ENCODE measurements at places on chromosomes 3 and 15.

DNA sequence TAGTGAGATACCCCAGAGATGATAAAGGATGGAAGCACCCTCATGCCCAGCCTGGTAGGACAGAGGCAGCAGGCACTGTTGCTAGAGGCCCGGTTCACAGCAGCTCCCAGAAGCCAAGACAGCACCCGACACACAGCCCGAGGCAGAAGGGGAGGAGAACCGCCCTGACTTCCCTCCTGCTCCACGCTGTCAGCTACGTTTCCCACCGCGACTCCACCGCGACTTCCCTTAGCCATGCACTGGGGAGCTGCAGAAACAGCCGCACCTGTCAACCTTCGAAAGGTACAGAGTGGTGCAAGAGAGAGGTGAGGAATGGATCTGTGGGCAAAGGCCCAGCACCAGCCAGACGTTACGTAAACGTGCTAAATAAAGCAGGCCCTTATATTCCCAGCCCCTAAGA is 529.2 kb downstream of the GABRG3 start:
- DNase-seq = no peak

GRCh38 chr3:134449951-134450350 is 35.8 kb downstream of the ANAPC13 start:
- DNase-seq = peak; percentile 16

GRCh38 chr15:62125773-62126172 is 39.3 kb downstream of the C2CD4B start:
- DNase-seq = no peak

- no peak for DNase-seq
Measured at GRCh38 chr3:197373096-197373495, 74.7 kb upstream of the DLG1 start.

DNA sequence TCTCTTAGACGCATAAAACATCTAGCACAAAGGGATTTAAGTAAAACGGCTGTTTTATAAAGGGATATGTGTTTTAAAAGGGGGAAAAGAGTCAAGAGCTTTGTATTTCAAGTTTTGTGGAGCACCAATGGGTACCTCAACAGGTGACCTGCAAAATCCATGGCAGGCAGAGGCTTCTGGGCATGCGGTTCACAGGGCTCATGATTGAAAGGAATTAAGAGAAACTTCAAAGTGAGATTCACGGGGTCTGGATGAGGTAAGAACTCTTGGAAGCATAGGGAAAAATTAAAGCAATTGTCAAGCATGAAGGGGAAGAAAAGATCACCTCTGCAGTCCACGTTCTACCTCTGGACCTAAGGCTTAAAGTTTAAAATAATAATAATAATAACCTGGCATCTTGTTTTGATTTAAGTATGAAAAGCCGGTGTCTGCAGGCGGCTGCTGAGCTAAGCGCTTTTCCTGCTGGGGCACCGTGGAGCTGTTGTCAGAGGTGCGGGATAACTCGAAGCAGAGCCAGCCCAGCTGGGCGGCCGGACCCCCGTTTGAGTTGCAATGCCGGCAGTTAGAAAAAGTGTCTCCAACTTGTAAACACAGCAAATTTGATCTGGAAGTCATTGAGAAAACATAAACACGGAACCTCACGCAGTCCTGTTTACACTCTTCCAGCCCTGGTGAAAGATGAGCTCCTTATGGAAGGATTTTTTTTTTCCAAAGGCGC is 40.5 kb downstream of the HES1 start:
- no peak for DNase-seq

DNA sequence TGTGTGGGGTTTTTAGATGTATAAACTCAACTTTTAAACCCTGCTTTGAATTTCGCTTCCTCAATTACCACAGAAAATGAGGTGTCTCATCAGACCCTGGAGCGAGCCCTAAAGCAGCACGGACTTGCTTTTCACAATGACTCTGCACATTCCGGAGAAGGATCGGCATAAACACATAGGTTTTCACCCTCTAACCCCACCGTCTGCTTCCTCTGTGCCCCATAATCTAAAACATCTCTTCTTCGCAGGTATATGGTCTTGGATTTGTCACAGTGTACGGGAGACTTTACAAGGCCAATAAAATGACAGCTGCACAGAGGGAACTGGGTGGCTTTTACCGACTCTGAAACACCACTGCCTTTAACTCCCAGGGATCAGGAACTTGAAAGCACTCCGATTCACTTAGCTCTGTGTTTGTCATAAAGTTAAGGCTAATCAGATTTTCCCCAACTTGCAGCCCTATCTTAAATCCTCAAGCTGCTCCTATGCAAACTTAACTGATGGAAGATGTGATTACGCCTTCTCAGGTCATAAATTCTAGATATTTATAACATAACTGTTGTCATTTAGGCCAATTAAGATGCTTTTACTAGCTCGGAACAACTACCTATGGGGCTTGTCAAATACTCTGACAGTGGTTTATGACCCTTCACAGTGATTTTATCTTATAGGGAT is 133.4 kb upstream of the WNT5A start:
- no peak for DNase-seq

DNA sequence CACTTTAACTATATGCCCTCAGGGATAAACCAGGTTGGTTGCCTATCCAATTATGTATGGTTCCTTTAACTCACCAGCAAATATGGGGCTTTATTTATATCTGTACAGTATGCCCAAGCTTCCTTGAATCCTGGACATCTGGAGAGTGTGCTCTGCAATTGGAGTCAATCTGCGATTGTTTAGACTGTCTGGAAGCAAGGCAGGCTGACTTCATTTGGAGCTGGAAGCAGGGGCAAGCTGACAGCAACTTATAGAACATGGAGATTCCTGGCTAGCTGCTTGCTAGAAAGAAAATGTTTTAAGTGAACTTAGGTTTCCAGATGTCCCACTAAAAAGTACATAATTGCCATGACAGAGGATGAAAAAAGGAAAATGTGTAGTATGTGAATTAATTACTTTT is 63.7 kb upstream of the TPRG1 start:
- DNase-seq = no peak

DNA sequence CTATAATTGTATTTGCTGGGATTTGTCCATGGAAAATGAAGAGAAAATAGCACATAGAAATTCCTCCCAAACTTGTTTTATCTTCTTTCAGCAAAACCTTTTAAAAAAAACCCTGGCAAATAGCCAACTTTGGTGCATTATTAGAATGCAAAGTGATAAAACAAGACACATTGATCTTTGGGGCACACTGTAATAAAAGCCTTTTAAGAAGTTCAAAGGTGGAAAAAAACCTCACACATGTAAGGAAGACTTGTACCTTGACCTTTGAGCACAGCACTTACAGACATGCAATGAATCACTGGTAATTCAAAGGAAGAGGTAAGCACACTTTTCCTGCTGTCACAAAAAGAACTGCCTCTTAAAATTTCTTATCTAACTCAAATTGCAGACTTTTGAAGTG is 8.0 kb upstream of the MORC1 start:
- no peak for DNase-seq

GRCh38 chr3:8345398-8345797 is 156.2 kb upstream of the LMCD1 start:
- DNase-seq = no peak

- no peak for DNase-seq
Measured at GRCh38 chr3:157405457-157405856, 31.2 kb upstream of the PTX3 start.

DNA sequence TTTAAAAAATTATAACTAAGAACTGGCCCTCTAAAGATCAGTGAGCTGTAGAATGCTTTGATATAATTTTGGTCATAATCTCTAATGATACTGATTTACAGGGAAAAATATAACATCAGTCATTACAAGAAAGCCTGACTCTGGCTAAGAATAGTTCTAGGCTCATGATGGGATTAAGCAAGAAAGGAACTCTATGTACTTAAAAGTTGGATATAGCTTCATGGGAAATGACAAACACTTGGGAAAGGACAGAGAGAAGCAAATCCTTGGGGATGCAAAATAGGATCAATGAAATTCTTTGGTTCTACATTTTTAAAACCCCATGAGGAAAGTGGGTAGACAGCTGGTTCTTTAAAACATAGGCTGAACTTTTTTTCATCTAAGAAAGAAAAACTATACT is 472.7 kb upstream of the NR2F2 start:
- DNase-seq = no peak

DNA sequence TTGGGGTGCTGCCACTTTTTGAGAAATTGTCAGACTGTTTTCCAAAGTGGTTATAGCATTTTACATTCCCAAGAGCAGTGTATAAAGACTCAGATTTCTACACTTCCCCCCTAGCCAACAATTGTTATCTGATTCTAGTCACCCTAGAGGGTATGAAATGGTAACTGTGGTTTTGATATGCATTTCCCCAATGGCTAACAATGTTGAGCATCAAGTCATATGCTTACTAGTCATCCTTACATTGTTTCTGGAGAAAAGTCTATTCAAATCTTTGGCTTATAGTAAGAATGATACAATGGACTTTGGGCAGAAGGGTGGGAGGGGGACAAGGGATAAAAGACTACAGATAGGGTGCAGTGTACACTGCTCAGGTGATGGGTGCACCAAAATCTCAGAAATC is 73.3 kb downstream of the CSNK1G1 start:
- DNase-seq = no peak

DNA sequence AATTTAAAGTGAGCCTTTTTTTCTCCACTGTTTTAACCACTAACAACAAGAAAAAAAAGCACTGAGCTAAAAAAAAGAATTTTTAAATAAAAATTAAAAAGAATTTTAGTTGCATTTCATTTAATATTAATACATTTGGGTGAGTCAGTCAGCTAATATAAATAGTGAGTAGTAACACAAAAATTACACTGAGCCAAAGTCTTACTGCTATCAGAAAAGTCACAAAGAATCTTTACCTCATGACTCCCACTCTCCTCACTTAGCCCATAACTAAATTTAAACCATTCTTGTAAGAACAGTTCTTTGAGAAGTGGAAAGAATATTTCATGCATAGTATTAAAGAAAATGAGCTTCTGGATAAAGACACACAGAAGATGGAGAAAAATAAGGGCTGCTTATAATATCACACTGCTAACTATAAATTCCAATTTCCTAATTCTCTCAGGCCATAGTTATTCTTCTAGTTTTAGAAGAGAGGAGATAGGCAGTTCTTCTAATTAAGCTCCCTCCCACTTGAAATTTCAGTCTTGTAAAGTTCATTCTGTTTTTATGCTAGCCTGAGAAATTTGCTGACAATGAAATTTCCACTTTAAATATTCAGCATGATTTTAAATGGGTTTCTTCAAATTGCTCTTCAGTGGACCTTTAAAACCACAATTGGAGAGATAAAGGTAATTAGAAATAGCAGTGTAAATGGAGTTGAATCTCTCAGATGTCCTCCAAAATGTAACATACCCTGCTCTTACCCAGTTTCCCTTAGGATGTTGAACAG is 17.6 kb downstream of the SHQ1 start:
- DNase-seq = no peak

DNA sequence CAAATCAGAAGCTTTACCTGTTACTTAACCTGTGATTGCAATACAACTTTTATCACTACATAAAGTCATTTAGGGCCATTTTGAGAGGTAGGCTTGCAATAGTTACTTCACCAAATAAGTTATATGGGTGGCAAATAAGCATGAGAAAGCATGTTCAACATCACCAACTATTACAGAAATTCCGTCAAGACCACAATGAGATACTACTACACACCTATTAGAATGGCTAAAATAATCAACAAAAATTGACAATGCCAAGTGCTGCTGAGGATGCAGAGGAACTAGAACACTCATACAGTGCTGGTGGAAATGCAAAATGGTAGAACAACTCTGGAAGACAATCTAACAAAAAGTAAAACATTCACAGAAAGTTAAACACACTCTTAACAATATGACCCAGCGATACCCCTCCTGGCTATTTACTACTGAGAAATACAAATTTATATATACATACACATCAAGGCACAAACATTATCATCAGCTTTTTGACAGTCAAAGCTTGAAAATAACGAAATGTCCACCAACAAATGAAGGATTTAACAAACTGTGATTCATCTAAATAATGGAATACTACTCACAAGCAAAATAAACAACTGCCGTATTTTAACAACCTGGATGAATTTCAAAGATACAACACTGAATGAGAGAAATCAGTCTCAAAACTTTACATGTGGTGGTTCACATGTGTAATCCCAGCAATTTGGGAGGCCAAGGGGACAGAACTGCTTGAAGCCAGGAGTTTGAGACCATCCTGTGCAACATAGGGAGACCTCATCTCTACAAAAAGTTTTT is 82.9 kb downstream of the MYO9A start:
- DNase-seq = no peak

- DNase-seq = no peak
Measured at GRCh38 chr3:34012102-34012461, 213.7 kb downstream of the PDCD6IP start.

GRCh38 chr3:100880845-100881244 is 112.4 kb downstream of the ABI3BP start:
- DNase-seq = no peak

DNA sequence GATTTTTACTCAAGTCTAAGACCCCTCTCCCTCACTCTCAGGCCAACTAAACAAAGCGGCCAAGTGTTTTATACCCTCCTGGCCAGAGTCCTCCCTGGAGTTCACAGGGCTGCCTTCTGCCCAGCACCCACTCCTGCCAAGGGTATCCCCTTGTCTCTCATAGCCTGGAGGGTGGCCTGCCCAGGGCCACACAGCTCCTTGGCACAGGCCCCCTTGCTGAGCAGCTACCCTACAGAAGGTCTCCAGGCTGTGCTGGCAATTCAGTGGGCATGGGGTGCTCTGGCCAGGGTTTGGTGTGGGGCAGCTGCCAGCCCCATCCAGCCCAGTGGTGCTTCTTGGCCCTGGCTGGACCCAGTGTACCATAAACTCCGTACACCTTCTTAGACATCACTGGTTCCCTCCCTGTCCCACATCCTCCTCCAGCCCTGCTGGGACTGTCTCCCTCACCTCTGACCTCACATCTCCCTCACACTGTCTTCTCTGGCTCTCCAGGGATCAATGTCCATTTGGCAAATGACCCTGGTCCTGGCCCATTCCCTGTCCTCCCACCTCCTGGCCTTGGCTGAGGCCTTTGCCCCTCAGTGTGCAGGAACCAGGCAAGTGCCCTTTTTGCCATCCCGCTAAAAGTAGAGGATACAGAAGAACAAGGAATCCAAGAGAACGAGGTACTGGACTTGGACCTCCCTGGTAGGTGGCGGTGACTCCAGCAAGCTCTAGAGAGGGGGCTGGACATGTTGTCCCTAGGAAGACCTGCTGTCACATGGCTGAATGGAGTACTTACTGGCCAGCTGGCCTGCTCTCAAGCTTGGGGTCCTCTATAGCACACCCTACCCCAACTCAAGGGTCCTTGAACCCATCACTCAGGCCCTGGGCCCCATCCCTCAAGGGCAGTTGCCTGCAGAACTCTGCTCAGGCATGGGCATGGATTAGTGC is 50.0 kb upstream of the TRPM1 start:
- DNase-seq = no peak
